ENCODE measurements at places on chromosomes 7 and 10.

- no peak for DNase-seq
Observed at GRCh38 chr7:84876061-84876821, 310.6 kb downstream of the SEMA3D start.

DNA sequence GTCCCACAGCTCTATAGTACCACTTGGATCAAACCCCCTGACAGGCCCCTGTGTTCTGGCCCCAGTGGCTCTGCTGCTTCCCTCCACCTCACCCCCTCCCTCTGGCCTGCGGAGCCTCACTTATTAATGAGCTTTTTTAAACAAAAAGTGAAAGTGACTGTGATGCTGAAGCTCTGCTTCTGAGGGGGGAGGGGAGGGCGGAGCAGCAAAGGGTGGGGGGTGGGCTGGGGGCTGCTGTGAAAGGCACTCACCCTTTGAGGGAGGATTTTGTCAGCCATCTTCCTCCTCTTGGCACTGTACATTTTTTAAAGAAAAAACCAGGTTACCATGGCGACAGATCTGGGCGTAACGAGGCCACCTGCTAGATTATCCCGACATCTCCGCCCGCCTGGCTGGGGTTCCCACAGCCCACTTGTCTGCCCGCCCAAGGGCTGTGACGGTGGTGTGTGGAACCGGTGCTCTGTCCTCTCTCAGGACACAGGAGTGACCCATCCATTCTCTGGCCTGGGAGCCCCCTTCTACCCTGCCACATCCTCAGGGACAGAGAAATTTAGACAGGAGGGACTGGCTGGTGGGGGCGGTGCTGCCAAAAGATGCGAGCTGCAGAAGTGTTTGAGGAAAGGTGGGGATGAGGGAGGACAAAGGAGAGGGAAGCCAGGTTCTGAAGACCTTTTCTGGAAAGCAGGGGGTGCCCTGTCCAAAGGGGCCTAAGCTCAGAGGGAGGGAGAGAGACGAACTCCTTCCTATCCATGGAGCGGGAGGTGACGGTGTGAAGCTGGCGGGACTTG lies 4.9 kb downstream of the SMARCD3 start:
- no peak for DNase-seq

DNA sequence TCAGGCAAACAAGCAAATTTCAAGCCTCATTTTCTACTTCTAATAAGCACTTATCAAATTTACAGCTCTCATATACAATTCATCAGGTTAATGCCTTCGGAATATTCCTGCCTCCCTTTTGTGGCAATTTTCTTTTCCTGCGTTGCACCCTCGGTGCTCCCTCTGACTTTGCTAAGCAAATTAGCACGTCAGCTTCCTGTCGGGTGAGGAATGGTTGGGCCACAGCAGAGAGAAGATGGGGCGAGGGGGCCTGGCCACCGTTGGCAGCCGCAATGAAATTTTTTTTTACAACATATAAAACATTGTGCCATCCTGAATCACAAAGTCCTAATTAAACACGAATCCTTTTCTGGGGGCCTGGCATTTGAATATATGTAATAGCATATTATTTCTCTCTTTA lies 28.1 kb downstream of the ELFN1 start:
- DNase-seq = no peak

GRCh38 chr10:121112579-121113384 lies 261.6 kb downstream of the WDR11 start:
- DNase-seq = no peak

DNA sequence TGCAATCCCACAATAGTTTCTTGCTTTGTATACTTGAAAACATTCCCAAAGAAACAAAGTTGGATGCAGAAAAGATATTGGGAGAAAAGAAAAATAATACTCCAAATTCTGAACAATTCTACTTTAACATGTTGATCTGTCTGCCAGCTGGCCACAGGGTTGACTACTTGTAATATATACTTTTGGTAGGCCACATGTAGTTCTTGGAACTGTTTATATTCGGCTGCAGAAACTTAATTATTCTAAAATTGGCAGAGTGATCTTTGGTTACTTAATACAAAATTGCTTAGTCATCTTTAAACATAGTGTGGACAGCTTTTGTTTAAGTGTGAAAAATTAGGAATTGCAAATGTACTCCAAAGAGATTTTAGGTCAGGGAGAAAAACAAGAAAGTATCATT lies 76.0 kb downstream of the CALD1 start:
- no peak for DNase-seq

GRCh38 chr10:103493916-103494877 lies 692 bp downstream of the NEURL1 start:
- no peak for DNase-seq

DNA sequence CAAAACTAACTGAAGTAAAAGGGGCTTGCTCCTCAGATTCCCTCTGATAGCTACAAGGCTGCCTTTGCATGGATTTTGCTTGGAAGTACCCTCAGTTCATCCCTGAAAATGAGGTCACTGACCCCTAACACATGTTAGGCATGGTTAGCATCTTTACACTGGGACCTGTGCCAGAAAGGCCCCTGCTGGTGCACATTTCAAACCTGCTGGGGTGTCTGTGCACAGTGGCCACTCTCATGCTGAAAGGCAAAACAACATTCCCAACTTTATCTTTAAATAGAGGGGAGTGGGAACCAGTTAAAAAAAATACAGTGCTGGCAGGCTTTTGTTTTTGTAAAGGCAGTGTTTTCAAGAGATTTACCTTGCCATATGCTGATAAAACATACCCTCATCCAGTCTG lies 99.1 kb downstream of the ANK3 start:
- DNase-seq = no peak

GRCh38 chr10:62456611-62457101 lies 82.5 kb downstream of the ZNF365 start:
- peak; percentile 55 for DNase-seq

Data from AG09309 (cell line).